Mesenteric fat pad (tissue), 1 donor: ENCODE measurements at places on chromosomes 11 and 22. TPM values are rescaled to one million over a fixed set of nuclear protein-coding genes. Genes with fewer than 3 reads are reported as not detected.

DNA sequence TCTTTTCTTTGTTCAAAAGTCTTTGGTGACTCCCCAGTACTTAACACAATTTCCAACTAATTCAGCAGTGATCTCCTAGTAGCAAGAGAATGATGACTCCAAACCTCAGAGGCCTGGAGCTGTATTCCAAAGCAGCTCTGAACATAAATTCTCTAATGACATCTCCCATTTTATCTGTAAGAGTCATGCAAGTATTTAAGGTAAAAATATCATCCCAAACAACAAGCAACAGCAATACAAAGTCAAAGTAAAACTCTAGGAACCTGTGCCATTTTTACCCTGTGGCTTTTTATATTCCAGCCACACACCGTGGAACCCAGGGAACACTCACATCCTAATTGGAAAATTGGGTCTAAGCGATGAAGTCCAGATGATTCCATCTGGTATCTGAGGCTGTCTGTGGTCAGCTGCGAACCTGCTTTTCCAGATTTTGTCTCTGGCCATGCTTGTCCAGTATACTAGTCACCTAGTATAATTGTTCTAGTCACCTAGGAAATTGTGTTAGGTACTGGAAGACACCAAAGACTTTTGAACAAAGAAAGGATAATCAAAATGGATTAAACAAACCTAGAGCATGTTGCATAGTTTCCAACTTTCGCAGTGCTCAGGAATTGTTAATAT is 92.3 kb upstream of the SLC25A18 start:
- DNase-seq = no peak

DNA sequence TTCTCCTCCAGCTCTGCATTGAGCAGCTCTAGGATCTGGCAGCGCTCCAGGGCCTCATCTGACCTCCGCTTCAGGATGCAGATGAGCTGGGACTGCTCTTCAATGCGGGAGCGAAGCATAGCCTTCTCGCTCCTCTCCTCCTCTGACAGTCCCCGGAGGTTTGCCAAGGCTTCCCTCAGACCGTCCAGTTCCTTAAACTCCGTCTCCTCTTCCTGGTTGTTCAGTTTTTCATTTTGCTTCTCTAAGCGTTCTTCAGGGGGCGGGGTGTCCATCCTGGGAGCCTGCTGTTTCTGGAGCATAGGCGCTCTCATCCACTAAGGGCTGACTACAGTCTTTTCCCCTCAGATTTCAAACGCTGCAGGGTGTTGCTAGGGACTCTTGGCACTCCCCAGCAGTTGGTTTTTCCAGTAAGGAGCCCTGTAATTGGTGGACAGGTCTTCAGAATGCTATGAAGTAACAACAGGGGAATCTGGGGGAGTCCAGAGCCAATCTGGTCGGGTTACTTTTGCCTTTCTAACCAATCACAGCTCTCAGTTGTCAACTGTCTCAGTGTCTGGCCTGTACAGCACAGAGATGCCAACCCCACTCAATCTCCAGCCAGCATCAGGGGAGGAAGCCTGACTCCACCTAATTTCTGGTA is at the start of gene CCDC89:
CCDC89 (minus strand) TSS at position 376 of the 640 bp plus-strand sequence; CDS start at position 311, 65 bp downstream.
- DNase-seq = no peak

GRCh38 chr11:118641397-118642019 is 34.1 kb downstream of the PHLDB1 start:
- no peak for DNase-seq

DNA sequence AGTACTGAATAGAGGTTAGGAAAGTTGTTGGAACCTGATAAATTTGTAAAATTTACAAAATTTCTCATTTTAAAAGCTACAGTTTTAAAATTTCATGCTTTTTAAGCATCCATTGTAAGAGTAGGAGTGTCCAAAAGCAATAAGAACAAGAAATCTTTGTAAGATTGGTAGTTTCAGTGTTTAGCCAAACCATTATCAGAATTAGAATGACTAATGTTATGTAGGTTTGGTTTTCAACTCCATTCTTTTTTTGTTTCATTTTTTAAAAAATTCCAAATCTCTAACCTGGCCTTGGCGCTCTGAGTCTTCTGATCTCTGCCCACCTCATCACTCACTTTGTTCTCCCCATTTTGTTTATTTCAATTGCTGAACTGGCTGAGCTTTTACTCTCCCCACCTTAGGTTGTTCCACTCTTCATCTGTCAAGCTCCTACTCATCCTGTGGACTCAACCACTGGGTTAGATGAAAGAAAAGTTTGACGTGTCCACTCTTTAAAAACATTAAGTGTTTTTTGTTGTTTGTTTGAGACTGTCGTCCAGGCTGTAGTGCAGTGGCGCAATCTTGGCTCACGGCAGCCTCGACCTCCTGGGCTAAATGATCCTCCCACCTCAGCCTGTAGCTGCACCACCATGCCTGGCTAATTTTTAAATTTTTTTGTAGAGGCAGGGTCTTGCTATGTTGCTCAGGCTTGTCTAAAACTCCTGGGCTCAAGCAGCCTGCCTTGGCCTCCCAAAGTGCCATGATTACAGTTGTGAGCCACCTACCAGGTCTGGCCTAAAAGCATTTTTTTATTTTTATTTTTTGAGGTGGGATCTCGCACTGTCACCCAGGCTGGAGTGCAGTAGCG is 14.0 kb downstream of the EP300 start:
- no peak for DNase-seq

GRCh38 chr11:101584129-101584515 is 315 bp upstream of the TRPC6 start:
- DNase-seq = no peak

DNA sequence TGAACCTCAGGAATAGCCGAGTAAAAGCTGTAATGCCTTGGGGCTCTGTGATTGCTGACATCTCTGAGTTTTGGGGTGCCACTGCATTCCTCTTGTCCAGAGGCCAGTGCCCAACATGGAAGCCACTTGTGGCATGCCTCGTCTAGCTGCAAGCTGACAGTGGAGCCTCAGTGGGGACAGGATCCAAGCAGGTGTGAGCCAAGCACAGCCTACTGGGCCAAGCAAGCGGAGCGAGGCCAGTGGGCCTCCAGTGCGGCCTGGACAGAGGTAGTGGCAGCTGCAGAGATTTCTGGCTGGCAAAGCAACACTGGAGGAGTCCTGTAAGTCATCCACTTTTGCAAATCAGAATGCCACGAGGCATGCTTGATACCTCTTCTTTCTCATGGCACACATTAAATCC is 1038.2 kb upstream of the CNTN5 start:
- no peak for DNase-seq

GRCh38 chr11:122734848-122735496 is 79.5 kb downstream of the UBASH3B start:
- DNase-seq = no peak

DNA sequence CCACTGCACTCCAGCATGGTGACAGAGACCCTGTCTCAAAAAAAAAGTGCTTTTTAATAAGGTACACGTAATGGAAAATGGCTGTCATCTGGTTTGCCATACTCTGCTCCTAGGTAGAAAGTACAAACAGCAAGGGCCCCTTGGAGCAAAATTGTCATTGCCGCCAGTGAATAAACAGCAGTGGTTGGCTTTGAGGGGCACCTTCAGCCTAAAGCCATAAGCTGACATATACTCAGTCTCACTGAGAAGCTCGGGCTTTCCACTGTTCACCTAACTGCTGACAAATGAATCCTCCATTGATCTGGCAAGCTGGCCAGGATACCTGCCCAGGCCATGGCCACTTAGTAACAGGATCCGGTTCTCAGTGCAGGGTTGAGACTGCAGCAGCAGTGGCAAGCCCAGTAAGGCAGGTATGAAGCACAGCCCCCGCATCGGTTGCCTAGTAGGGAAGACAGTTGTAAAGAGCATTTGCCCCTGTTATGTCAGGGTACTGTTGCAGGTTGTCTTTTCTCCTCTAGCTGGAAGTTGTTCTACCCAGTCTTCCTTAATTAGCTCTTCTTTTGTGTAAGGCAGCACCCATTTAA is 38.8 kb downstream of the MARK2 start:
- DNase-seq = no peak

DNA sequence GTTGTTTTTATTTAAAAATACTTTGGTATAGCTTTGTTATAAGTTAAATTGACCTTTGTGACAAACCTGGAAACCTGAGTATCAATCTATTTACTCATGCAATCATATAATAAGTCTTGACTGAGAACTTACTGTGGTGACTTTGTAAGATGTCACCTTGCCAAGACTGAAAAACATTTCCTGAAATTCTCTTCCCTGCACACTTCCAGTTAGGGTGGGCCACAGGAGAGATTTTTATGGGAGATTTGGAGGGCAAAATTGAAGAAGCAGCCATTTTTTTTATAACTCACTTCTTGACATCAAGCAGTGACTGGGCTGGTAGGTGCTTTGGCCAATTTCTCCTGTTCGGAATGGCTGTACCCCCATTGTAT is 31.4 kb upstream of the GLYAT start:
- DNase-seq = no peak

GRCh38 chr11:35274909-35275785 is 136.2 kb downstream of the CD44 start:
- no peak for DNase-seq

GRCh38 chr11:114384487-114384886 is 15.8 kb downstream of the C11orf71 start:
- no peak for DNase-seq

- DNase-seq = no peak
Observed at GRCh38 chr11:9313648-9314290, 624 bp downstream of the TMEM41B start.

GRCh38 chr22:38984224-38984623 is 2.1 kb downstream of the APOBEC3B start:
- DNase-seq = no peak

DNA sequence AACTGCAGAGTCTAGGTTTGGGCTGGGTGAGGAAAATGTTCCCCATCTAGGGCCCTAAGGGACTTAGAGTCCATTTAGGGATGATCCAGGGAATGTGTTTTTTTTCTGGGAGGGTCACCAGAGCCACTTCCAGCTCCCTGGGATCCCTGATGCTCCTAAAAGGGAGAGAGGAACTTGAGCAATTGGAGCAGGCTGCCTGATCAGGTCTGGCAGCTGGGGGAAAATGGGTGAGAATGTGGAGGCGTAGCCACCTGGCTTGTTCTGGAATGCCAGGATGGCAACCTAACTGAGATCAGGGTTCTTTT is 1.2 kb downstream of the PGAP2 start:
- no peak for DNase-seq

DNA sequence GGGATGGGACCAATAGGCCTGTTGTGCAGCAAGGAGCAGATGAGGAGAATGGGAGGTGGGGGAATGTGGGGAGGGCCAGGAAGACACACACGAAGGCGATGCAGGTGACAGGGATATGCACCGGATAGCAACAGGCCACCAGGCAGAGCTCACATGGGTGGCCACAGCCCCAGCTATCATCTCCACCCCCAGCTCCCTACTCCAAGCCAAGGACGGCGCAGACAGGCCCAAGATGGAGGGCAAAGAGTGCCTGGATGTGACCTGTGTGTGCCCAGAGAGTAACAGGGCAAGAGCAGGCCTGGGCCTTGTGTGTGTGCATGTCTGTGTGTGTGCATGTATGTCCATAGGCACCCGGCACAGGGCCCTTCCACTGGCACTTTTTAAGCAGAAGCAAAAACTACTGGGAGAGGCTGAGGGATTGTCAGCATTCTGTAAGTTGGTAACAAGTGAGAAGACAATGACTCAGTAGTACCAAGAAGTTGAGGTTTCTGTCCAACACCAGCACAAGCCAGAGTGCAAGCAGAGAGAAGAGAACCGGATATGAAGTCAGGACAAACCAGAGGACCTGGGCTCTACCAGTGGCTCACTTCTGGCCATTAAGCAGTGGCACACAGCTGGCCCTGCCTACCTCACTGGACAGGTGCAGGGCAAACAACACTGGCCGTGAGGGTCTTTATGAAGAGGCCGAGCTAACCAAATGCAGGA is 36.4 kb downstream of the NRXN2 start:
- DNase-seq = no peak

DNA sequence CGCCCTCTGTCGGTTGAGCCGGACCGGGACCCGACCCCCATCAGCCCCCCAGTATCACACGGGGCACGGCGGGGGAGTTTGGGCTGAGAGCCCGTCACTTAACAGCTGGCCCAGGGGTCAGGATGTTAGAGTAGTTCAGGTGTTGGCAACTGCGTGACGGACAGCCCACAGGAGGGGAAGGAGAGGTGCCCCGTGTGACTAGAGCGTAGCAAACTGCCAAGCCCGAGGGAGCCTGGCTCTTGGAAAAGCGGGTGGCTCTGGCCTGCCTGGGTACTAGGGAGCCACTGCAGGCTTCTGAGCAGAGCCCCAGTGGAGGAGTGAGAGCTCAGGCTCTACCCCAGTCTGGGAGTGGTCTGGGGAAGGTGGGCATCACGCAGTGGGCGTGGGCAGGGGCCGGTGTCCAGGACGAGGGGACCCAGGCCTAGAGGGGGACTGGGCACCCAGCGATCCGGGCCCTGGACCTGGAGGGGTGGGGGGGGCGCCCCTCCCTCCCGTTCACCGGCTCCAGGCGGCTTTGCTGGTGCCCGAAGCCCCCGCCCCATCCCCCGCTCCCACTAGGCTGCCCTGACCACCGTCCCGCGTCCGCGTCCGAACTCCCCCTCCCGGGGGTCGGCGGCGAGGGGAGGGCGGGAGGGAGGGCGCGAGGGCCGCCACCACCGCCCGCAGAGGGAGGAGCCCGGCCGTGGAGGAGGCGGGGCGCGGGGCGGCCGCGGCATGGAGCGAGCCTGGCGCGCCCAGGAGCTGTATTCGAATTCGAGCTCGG is 24.4 kb downstream of the SHANK3 start:
- no peak for DNase-seq

GRCh38 chr11:10351765-10352641 is 47.1 kb downstream of the ADM start:
- DNase-seq = no peak

DNA sequence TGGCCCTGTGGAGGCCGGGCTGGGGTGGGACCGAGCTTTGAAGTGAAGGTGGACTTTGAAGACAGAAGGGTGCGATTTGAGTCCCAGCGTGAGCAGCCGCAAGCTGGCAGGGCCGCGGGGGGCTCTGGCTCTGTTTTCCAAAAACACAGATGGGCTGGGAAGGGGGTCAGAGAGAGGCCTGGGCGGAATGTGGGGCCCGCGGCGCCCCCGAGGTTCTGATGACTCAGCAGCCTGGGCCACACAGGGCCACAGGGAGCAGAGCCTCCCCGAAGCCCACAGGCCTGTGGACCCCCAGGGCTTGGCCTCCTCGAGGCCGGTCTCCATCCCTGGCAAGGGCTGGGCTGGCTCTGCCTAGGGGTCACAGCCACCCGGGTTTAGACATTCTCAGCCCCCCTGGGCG is 6.1 kb downstream of the INS start:
- DNase-seq = no peak

GRCh38 chr11:30326114-30326778 is 3.3 kb downstream of the ARL14EP start:
- no peak for DNase-seq

Gene MPPED1
- not detected for total RNA-seq

Gene KCNQ1
- 10.7 TPM for total RNA-seq

Gene TRIM48
- total RNA-seq = not detected

Gene MTA2
- 103 TPM for total RNA-seq

Gene TBX1
- 3.0 TPM for total RNA-seq

Gene OR4C6
- not detected for total RNA-seq

Gene JHY
- total RNA-seq = 12.0 TPM

Gene GCAT
- total RNA-seq = 4.3 TPM

Gene APOA4
- total RNA-seq = 15.0 TPM

Gene FGF3
- not detected for total RNA-seq

Gene OR52A5
- not detected for total RNA-seq

Gene TPP1
- total RNA-seq = 133 TPM

Gene ARRB1
- total RNA-seq = 112 TPM

Gene F2
- not detected for total RNA-seq

Gene BBOX1
- total RNA-seq = 0.32 TPM
